ENCODE measurements at places on chromosomes 2 and 18.

DNA sequence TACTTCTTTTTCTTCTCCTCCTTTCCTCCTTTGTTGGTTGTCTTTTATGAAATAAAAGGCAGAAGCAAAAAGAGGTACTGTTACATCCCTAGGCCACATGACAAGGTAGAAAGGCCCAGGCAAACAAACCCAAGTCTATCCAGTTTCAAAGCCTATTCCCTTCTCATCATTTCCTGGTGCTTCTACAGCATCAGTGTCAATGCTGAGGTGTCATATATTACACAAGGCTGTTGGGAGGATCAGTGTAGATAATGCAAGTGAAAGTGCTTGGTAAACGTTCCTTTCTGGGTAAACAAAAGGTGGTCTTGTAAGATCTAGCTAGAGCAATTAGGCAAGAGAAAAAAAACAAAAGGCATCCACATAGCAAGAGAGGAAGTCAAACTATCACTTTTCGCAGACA, 64.9 kb downstream of the EVA1A start:
- DNase-seq, result no peak

DNA sequence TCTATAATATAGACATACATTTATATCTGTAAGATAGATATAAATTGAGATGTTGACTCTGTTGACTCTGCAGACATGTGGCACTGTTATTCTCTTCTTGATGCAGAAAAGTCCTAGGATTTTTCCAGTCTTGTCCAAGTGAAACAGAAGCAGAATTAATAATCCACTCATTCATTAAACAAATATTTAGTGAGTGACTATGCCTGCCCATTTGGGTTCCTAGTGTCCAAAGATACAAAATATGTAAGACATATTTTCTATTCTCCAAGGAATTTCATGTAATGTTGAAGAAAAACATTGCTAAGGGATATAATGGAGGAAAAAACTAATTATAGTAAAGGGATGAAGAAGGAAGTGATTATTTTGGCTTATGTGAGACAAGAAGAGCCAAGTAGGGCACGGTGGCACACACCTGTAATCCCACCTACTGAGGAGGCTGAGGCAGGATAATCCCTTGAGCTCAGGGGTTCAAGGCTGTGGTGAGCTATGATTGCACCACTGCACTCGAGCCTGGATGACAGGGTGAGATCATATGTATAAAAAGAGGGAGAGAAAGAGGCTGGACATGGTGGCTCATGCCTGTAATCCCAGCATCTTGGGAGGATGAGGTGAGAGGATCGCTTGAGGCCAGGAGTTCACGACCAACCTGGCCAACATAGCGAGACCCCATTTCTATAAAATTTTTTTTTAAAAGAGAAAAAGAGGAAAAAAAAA, 19.9 kb upstream of the PLEKHH2 start:
- no peak for DNase-seq

GRCh38 chr2:232731470-232731869, 34.3 kb downstream of the GIGYF2 start:
- DNase-seq, result no peak

- no peak for DNase-seq
These were observed 90.8 kb upstream of the DLX2 start for GRCh38 chr2:172193331-172194089.

- peak; percentile 23 for DNase-seq
These were observed 41.8 kb downstream of the TGFBRAP1 start for GRCh38 chr2:105287692-105288091.

GRCh38 chr2:10439185-10439879, 8.8 kb downstream of the ODC1 start:
- DNase-seq, result no peak

- no peak for DNase-seq
These were observed 81.3 kb downstream of the TFCP2L1 start for GRCh38 chr2:121203591-121204249.

- DNase-seq, result no peak
These were observed 112.0 kb downstream of the GULP1 start for GRCh38 chr2:188403676-188404075.

GRCh38 chr2:42041377-42042127, 6.3 kb upstream of the PKDCC start:
- no peak for DNase-seq

DNA sequence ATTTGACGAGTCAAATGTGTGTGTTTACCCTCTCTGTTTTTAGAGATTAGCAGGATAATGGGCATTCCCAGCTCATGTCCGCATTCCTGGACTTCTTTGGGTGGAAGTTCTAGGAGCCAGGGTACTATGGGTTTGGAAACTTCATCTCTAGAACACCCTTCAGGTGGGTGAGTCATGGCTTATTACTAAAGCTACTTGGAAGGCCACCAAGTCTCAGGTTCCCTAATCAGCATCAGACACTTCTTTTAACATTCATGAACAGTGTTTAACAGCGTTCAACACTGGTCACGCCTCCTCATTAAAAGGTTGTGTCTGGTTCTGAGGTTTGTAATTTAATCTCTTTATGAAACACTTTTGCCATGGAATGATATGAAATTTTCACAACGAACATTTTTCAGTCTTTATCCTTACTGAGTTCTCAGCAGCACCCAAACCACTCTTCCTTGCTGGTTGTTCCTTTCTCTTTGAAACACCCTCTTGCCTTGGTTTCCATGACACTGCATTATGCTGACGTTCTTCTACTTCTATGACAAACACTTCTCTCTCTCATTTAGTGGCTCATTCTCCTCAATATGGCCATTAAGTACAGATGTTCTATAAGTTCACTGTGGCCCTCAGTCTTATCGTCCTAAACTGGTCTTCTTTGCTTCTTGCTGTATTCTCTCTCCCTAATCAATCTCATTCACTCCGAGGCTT, 49.3 kb downstream of the MMADHC start:
- DNase-seq, result no peak

DNA sequence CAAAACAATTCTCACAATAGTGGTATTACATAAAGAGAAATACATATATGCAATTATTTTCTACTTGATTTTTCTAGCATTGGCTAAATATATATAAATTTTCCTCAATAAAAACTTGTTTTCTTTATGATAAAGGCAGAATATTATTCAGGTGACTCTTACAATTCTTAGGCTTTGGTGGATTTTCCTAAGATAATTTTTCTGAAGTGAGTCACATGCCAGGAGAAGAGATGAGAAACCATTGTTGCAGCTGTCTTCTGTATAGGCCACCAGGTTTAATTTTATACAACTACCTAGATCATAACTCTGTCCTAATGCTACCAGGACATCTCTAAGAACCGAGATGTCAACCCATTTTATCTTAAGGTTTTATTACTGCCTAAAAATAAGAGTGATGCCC, 552.4 kb upstream of the CDH2 start:
- DNase-seq, result no peak

GRCh38 chr18:12928206-12928605, 19.6 kb upstream of the SEH1L start:
- no peak for DNase-seq

DNA sequence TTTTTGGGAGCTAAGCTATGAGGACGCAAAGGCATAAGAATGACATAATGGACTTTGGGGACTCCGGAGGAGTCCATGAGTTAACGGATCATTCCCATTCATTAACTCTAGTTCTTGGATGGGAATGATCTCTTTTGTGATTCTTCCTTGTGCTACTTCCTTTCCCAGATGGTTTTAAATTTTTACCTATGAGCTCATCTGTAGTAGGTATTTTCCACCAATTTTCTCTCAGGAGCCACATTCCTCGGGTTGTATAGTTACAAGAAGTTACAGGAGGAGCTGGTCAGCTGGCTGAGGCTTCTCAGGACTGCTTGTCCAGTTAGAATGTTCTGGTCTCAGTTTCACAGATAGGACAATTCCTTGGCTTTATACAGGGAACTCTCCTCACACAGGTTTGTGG, 42.9 kb upstream of the LPIN2 start:
- DNase-seq, result no peak

DNA sequence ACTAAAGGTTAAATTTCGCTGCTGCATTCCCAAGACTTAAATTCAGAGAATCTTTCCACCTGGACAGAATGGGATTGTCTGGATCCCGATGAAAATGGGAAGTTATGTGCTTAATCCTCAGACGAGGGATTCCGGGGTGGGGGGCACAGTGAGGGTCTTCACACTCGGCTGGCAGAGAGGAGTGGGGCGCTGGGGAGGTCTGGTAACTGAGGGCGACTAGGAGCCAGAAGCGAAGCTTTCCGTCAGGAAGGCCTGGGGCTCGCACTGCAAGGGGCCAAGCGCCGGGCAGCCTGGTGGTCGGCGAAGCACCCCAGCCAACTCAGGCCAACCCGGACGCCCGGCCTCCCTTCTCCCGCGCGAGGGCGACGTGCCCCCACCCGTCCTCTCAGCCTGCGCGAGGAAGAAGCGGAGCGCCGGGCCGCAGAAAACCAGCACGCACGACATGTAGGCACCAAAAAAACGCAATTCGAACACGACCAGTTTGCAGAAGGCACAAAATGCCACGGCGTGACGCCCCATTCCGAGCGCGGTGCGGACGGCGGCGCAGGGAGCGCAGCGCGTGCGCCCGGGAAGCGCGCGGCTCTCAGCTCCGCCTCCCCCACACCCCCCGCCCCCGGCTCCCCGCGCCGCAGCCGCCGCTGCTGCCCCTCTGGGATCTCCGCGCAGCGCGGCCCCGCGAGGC, 188.1 kb downstream of the ZEB2 start:
- DNase-seq, result no peak

DNA sequence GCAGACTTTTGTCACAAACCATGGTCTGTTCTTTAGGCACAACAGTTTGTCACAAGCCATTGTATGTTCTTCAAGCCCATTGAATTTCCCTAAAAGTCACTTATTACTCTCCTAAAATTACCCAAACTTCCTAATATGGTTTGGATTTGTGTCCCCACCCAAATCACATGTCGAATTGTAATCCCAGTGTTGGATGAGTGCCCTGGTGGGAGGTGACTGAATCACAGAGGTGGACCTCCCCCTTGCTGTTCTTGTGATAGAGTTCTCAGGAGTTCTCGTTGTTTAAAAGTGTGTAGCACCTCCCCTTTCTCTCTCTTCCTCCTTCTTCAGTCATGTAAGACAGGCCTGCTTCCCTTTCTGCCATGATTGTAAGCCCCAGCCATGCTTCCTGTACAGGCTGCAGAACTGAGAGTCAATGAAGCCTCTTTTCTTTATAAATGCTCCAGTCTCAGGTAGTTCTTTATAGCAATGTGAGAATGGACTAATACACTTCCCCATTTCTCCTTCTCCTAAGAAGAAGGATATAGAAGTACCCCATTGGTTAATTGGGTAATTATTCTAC, 11.2 kb upstream of the GYPC start:
- DNase-seq, result no peak

GRCh38 chr2:145283131-145283530, 763.2 kb upstream of the ZEB2 start:
- no peak for DNase-seq

- no peak for DNase-seq
These were observed 63.3 kb upstream of the ACTR3 start for GRCh38 chr2:113826346-113827285.

DNA sequence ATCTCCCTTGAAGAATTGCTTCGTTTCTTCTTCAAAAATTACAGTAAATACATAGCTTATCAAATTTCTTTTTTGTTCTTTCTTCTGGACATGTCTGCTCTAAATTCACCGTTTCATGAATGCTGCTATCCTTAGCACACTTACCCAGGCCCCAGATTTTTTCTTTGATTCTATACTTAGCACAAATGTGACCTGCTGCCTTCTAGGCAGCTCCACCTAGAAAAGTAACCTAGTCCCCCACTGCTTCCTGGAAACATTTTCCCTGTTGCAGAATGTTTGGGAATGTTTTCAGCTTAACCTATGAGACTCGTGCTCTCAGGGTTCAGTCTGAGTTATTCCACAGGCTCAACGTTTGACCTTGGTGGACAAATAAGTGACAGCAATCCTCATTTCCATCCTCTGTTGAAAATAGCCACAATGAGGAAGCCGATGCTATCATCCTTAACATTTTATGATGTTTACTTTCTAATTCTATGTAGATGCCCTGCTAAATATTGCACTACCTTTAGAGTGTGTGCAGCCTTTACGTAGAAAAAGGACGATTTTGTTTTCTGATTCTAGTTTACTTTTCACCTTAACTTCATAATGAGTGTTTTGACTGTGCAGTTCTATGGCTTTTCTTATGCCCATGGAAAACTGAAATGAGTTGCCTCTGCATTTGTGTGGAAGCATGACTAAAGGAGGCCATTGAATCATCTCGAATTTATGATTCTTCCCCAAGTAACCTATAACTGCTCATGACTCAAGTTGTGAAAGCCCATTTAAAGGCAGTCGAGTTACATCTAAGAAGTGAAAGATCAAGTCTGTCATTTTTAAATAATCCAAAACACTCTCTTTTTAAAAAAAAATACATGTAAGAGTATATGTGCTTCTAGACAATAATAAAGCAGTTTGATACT, 47.7 kb downstream of the TMEM182 start:
- no peak for DNase-seq

DNA sequence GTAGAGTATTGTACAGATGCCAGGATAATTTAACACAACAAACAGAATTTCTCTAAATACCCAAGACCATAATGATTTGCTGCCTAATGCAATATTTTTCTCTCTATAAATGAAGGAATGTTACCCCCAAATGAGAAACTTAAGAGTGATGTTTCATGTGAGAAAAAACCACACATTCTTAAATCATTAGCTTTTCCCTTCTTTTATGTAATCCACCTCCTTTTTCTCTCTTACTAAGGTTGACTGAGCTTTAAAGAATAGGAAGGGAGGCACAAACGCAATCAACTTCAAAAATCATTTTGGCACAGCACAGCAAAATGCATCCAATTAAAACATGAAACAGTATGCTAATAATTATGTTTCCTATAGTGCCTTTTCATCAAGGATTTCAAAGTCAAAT, 698.1 kb upstream of the CDH2 start:
- no peak for DNase-seq

DNA sequence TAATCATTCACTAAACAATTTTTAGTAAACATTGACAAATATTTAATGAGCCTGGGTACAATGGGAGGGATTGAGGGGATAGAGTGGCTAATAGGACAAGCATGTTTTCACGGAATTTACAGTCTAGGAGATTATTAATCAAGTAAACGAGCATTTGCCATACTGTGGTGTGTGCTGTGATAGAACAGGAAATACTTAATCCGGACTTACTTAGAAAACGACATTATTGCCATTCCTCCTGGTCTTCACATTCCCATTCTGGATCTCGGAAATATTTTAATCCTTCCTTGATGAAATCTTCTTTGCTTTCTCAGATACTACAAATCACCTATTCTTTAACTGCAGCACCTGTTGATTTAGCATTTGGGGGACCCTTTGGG, 905 bp downstream of the TTLL4 start:
- no peak for DNase-seq

DNA sequence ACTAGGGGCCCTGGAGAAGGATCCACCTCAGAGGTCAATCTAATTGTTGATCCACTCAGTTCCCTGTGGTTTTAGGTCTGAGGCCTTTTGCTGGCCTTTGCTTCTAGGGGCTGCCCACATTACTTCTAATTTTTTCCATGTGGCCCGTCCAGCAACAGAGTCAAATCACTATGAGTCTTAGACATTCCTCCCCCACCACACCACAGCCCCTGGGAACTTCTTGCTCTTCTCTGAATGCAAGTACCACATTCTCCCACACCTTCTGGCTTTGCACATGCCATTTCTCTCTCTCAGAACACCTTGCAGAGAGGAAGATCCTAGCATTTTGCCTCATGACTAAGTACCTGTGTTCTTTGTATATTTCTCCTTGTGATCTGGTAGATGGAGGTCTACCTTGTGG, 286.9 kb downstream of the SETBP1 start:
- no peak for DNase-seq

Data from activated T-cell treated with anti-CD3 and anti-CD28 coated beads for 4 hours (primary cell).